ENCODE measurements at places on chromosomes 16 and 17.

DNA sequence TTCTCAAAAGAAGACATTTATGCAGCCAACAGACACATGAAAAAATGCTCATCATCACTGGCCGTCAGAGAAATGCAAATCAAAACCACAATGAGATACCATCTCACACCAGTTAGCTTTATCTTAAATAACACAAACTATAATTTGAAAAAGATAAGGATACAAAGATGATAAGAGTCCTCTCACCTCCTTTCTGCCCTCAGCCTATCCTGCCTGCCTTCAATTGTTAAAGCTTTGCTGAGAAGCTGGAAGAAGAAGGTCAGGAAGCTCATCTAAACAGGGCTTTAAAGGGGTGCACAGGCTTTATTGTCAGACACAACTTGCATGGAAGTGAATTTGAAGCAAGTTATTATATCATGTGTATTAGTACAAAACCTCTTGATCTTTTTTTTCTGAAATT lies 676.3 kb upstream of the GOT2 start:
- no peak for DNase-seq

DNA sequence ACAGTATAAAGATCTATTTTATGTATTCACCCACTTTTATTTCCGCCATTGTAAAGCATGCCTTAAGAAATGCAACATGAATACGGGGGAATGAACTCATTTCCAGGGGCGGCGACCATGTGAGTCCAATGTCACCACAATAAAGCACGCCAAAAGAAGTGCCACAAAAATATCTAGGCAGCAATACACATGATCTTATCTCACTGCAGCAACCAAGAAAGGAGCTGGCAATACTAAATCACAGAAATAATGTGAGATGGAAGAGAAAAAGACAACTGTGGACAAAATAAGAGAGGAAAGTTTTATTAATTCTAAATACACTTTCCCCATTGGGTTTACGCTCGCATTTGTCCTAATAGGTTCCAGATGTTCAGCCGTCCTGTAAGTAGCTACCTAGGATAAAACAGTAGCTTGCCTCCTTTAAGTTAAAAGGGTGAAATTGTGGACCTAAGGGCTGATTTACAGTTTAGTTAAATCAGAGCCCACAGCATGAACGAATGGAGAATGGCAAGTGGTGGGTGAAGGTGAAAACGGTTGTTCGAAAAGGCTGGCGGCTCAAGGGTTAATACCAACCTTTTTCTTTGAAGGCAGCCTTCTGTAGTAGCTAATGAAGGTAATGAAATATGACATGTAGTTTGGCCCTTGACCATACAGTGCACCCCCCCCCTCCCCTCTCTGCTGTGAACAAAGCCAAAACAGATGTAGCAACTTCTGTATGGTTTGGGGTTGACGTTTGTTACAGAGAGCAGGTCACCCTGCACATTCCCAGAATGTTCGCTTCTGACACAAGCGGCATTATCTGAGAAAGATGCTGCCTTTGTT lies 504.2 kb upstream of the PSMD7 start:
- DNase-seq: no peak

DNA sequence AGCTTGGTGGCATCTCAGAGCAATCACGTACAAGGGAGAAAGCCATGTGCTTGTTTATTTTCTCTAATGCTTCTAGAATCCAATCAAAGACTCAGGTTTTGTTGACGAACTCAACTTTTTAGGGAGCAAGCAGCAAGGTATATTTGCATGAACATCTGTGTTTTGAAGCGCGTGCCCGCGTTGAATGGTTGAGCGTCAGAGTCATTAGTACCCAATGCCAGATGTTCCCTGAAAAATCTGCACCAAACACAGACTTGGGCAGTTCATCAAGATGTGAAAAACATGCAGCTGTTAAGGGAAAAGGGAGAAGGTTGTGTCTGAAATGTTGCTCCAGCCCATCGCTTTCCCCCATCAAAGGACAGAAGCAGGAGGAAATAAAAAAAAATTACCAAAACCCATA lies 170.4 kb downstream of the SNX29 start:
- DNase-seq: no peak

DNA sequence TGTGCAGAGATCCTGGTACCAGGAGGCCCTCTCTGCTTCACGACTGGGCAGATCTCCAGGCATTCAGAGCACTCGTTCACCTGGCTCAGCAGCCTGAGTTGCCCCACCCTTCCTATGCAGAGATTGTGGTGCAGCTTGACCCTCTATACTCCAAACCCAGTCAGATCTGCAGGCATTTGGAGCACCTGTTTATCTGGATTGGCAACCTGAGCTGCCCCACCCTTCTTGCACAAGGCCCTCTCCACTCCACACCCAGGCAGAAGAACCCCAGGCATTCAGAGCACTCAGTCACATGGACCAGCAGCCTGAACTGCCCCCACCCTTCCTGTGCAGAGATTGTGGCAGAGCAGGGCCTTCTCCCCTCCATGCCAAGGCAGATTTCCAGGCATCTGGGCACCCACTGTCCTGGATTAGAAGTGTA lies 88.4 kb upstream of the CDH5 start:
- no peak for DNase-seq

DNA sequence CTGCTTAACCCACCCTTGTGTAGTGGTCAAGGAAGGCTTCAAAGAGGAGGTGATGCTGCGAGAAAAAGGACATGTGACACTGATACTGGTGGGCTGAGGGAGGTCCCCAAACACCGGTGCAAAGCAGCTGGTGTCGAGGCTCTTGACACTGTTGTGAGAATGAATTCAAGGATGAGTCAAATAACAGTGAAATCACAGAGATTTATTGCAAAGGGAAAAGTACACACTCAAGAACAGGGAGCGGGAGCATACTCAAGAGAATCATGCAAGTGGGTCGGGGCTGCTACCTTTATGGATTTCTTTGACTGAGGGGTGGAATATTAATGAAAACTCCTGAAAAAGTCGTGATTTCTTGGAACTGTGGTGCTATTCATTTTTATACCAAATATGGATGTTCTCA lies 31.1 kb downstream of the TMEM132E start:
- DNase-seq: no peak

- DNase-seq: no peak
These were observed 17.3 kb downstream of the CARD14 start for GRCh38 chr17:80187090-80187489.
